Activated naive CD4-positive, alpha-beta T cell (primary cell): ENCODE measurements at places on chromosomes 7 and 10.

DNA sequence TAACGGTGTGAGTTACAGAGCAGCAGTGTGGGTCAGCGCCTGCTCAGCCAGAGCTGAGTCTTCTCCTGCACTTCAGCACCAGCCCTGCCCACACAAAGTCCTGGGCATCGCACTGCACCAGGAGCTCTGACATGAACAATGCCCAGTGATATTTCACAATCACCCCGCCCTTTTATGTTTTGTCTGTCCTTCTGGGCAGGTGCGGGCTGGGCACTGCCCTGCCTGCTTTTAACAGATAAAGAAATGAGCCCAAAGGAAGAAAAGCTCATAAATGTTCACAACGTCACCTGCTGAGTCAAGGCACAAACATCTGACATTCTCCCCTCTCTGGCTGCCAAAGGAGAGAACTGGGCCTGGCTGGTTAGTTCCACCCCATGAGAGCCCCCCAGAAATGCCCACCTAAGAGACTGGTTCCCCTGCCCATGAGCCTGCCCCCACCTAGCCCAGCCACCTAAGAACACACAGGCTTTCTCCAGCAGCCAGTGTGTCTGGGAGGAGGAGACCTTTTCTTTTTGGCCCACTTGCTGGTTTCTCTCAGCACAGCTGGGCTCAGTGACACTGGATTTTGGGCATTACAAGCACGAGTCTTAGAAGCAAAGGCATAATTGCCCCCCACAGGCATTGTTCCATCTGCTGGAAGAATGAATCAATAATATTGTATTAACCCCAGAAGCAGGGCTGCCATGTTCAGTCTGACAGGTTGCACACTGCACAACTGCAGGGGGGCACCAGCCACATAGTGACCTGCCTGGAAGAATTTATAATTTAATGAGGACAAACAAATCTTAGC lies 22.3 kb downstream of the CALML3 start:
- no peak for DNase-seq

DNA sequence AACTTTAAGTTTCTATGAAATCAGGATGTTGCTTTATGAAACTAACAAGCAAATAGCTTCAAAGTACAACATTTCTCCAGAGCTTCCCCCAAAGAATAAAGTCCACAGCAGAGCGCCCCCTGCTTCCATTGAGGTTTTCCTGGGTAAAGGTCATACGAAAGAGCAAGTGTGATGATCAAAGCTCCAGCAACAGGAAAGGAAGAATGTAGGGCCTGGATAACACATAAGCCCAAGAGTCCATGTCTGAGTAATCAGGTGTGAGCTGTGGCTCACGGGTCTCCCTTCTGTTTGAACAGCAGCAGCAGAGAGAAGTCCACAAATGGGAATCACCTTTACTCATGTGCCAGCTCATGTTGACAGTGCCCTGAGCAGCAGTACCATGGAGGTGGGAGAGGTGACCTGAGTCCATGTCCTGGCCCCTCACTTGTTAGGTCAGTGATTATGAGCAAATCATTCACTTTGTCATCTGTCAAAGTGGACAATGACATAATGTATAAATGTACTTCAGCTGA lies 50.5 kb downstream of the MRPL32 start:
- DNase-seq, result no peak

DNA sequence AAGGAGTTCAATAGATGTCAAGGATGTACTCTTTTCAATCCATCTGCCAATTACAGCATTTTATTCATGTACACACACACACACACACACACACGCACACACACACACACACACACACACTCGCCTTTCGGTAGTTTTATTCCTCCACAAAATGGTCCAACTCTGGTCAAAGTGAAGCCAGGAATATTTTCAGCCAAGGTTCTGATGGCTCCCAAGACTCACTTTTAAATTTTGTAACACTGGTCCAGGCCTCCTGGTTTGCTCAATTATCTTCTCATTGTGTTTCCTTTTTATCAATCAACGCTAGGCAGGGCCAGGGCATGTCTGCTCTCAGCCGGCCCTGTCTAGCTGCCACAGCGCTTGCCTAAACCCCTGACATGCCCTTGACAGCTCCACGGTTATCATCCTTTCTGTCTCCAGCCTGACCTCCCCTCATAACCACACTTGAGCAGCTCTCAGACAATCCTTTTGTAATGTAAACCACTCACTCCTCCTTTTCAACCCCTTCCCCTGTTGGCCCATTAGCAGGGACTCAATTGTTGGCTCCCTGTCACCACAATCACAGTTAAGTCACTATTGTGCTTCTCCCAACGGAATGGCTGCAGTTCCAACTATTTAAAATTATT lies 115.1 kb downstream of the ICA1 start:
- DNase-seq, result no peak

DNA sequence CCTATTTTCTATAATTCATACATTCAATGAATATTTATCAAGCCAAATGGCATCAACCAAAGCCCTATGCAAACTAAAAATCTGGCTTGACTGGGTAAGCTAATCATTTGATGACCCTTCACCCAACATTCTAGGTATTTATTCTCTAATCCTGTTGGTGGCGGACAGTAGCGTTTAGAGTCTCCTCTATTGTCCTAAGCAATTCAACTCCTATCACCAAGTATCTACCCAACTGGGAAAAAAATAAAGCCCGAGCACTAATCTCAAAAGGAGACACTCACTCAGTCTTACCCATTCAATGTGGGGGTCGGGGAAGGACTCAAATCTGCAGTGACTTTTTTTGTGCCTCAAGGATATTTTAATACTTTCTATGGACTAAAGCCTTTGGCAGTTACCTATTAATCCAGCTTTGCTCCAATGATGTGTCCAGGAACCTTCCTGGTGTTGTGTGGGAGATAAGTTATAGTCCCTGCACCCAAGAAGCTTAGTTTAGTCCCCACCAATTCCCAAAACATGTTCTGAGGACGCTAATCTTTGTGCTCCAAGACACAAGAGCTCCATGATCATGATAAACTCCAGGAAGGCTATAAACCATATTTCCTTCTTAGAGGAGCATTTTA lies 30.6 kb downstream of the DNMBP start:
- no peak for DNase-seq

DNA sequence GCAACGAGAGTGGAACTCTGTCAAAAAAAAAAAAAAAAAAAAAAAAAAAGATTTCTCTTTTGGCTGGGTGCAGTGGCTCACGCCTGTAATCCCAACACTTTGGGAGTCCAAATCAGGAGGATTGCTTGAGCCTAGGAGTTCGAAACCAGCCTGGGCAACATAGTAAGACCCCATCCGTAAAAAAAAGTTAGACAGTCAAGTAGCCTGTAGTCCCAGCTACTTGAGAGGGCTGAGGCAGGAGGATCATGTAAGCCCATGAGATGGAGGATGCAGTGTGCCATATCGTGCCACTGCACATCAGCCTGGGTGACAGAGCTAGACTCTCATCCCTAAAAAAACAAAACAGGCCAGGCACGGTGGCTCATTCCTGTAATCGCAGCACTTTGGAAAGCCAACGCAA lies 25.2 kb downstream of the PDLIM1 start:
- DNase-seq, result no peak

GRCh38 chr7:123003539-123004126 lies 8.1 kb upstream of the TAS2R16 start:
- no peak for DNase-seq

- DNase-seq, result no peak
Measured at GRCh38 chr7:95011995-95012394, 104.6 kb downstream of the PPP1R9A start.
